ENCODE measurements at places on chromosomes 7 and 10.

GRCh38 chr10:130231251-130231741 lies 95.1 kb downstream of the GLRX3 start:
- no peak for DNase-seq

DNA sequence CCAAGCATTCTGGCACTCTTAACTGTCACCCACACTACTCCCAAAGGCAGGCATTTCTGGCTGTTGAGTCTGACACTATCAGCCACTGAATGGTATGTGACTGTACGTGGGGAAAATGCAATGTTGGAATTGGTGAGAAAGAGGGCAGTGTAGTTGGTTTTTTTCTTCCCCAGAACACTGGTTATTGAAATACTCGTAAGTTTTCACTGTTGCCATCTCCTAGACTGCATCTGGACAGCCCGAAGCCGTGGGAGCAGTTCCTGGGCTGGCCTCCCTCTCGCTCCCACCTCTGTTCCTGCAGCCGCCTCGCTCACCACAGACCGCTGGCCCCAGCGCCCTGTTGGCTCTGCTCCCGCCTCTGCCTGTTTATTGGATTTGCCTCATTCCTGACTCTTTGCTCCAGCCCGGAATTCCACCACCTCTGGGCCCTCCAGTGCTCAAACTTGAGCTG lies 5.7 kb downstream of the PLCE1 start:
- no peak for DNase-seq

DNA sequence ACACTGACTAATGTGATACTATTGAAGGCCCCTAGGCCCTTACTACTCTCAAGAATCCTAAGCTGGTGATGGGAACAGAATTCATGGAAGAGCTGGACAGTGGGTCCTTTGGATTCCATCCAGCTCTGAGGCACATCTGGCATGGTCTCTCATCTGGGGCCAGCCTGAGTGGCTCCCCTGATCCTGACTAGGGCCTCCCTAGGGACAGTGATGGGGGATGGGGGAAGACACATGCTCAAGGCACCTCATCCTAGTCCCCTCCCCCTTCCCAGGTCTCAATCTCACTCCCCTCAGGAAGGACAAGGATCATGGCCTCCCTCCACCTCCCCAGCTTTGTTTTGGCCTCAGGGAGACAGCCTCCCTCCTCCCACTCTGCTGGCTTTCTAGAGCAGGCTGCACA lies 1.8 kb downstream of the KCNIP2 start:
- DNase-seq, result no peak

- no peak for DNase-seq
Measured at GRCh38 chr10:44036425-44036824, 348.5 kb downstream of the CXCL12 start.

GRCh38 chr7:107312418-107312817 lies 143.6 kb downstream of the HBP1 start:
- DNase-seq, result no peak

DNA sequence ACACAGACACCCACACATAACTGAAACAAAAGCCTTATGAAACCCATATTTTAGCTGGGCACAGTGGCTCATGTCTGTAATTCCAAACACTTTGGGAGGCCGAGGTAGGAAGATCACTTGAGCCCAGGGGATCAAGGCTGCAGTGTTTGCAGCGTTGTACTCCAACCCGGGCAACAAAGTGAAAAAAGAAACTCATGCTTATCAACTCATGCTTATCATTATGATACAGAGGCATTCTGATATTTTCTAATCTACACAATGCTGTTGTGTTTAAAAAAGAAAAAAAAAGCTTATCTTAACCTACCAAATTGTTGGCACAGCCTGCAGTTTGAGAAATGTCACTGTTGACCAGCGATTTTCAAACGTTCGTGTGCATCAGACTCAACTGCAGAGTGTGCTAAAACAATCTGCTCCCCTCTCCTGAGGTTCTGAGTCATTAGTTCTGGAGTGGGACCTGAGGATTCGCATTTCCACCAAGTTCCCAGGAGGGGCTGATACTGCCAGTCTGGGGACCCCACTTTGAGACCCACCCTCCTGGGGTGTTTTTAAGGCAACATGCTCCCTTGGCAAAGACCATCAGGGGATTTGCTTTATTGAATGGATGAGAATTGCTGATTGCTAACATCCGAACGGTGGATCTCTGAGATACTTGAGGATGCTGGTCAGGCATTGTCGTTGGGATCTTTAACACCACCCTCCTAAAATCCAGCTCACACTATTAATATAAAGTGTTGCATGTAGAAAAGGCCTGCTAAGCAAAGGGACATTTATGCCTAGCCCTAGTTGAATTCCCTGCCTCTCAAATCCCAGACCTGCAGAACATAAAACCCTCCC lies 16.2 kb downstream of the CHST3 start:
- DNase-seq, result no peak

DNA sequence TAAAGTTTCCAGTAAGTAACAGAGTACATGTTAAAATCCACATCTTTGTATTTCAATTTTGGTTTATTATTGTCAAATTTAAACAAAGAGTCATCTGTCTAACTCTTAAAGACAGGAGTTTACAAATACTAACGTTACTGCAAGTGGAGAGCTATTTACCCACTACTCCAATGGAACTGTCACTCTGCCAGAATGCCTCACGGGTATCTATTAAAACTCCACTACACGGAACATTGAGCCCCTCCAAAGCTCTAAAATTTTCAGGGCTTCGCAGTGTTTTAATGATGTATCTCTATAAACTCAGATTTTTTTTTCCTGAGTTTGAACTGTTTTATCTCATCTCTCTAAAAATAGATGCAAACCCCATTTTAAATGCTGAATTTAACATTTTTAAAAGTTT lies 388.7 kb upstream of the SEMA3A start:
- no peak for DNase-seq

GRCh38 chr7:2873146-2873545 lies 29.0 kb upstream of the GNA12 start:
- DNase-seq, result no peak

DNA sequence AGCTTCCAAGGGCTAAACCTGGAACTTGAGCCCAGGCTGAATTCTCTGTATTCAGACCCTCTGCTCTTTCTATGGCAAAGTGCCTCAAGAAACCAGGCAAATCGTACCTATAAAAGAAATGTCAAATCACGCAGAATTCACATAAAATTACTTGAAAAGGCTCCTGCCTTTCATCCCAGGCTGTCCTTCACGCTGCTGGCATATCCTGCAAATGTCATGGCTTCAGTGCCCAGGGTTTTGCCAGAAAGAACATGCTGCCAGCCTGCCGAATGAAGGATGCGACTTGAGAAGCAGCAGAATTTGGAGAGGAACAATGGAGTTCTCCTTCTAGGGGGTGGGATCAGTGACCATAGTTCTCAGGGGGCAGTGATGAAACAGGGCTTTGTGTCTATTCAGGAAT lies 602.5 kb upstream of the GALNT17 start:
- DNase-seq, result no peak

DNA sequence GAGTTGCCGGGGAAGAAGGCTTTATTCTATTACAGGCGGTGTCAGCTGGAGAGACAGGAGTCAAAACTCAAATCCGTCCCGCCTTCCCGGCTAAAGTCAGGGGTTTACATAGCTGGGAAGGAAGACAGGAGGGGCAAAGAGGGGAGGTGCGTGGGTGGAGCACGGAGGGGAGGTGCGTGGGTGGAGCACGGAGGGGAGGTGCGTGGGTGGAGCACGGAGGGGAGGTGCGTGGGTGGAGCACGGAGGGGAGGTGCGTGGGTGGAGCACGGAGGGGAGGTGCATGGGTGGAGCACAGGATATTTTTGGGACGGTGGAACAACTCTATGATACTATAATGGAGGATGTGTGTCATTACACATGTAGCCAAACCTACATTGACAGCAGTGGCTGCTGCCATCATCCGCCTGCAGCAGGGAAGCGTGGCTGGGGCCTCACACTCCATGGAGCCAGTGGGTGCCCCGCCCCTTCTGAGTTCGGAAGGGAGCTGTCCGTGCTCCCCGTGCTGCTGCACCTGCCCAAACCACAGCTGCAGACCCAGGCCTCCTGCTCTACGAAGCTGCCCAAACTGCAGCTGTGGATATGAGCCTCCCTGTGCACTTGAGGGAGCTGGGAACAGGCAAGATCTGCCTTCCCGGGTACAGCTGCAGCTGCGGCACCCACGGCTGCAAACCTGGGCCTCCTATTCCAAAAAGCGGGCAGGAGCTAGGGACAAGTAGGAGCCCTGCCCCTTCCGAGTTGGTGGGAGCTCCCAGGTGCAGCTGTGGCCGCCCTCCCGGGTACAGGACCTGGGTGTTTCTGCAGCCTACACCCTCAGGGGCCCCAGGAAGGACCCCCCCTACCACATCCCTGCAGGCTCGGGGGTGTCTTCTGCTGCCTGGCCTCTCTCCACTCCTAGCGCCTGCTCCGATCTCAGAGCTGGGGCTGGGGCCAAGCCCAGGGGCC lies 119.4 kb downstream of the DYNC2I1 start:
- DNase-seq, result no peak

DNA sequence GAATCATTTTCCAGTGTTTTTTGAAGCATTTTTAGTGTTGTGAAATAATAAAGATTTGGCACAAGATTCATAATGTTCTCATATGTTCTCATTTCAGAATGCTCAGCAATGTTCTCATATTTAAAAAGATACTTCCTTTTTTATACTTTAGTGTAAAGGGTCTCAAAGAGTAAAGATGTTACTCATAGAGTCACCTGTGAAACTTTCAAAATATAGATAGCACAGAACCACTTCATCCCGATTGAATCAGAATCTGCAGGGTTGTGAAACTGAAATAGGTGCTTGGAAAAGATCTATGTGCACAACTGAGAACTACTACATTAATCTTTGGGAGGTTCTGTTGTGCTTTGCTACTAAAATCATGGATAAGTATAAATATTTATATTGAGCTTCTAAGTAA lies 144.7 kb downstream of the MDFIC start:
- DNase-seq, result no peak

DNA sequence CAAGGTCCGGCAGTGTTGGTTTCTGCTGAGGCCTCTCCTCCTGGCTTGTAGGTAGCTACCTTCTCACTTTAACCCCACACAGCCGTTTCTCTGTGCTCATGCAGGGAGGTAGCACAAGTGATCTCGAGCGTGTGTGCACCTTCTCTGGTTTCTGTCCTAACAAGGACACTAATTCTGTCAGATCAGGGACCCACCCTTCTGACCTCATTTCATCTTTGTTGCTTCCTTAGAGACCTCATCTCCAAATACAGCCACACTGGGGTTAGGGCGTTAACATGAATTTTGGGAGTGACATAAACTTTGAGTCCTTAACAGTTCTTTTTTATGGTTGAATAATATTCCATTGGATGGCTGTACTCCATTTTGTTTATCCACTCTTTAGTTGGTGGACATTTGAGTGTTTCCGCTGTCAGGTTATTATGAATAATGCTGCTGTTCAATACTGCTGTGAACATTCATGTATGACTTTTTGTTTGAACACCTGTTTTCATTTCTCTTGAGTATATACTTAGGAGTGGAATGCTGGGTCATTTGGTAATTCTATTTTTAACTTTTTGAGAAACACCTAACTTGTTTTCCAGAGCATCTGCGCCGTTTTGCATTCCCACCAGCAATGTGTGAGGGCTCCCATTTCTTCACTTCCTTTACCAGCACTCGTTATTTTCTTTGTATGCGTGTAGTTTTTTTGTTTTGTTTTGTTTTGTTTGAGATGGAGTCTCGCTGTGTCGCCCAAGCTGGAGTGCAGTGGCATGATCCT lies 57.5 kb downstream of the LCOR start:
- no peak for DNase-seq

DNA sequence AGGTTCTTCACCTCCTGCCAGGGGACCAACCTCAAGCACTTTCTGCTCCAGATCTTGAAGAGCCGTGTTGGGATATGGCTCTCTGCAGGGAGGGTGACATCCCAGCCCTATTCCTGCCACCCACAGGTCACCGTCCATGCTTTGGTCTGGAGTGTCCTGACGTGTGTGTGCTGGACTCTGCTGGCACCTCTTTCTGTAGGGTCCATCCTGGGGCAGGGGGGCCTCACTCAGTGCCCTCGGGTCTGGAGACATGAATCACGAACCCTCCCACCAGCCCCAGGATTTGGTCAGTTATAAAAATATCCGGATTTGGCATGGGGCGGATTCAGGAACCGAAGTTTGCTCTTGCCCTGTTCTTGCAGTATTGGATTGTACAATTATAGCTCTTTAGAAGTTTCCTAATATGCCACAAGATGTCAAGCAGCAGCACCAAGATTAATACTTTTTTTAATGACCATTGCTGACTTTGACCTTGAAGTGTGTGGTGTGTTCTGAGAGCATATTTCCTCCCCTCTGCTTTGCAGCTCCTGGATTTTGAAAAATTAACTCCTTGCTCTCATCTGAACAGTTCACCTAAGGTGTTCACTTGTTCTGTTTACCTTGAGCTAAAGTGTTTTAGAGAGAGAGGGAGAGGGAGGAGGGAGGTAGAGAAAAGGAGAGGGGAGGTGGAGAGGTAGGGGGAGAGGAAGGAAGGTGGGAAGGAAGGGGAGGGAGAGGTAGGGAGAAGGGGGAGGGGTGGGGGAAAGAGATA lies 95.4 kb upstream of the SHH start:
- no peak for DNase-seq

DNA sequence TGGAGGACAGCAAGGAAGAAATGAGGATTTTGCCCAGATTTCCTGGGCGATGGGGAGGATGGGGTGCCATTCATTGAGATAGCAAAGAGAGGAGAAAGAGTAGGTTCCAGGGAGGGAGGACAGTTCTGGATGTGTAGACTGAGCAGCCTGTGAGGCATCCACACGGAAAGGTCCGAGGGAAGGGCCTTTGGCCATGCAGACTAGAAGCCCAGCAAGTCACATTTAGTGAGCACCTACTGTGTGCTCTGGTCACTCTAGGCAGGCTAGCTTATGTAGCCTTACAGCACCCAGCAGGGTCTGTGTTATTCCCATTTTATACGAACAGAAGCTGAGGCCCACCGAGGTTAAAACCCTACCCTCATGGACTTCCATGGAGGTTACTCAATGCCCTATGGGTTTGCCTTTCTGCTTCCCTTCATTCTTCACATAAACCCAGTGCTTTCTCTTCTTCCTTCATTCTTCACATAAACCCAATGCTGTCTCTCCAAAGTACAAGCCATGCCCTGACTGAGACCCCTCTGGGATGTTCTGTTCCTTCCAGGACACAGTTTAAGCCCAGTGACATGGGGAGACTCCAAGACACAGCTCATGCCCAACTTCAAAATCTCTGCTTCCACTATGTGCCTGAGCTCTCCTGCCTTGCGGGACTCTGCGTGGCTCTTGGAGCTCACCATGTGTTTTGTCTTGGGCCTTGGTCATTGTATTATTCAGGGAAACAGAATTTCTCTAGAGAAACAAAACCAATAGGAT lies 13.7 kb downstream of the IL2RA start:
- DNase-seq, result no peak

GRCh38 chr7:1377111-1377909 lies 82.0 kb downstream of the MICALL2 start:
- no peak for DNase-seq

- DNase-seq, result no peak
Measured at GRCh38 chr7:115359955-115360354, 438.1 kb downstream of the MDFIC start.

GRCh38 chr10:43471935-43472720 lies 35.2 kb downstream of the ZNF487 start:
- no peak for DNase-seq

GRCh38 chr7:141754939-141755338 lies 9.0 kb upstream of the TAS2R3 start:
- no peak for DNase-seq
